ENCODE measurements at places on chromosomes 12 and 14. TPM values are rescaled to one million over a fixed set of nuclear protein-coding genes. Genes with fewer than 3 reads are reported as not detected.

GRCh38 chr14:68482772-68483395, 310.0 kb downstream of the ZFP36L1 start:
- H3K27ac ChIP-seq: no peak overlapping the region
- peaks cover 2% of the 10 kb centered on the region for H3K4me1 ChIP-seq
- no peaks in the 10 kb centered on the region for H3K36me3 ChIP-seq
- DNase-seq: no peak
- no peaks in the 10 kb centered on the region for H3K27me3 ChIP-seq
- no peak overlapping the region for H3K4me3 ChIP-seq

DNA sequence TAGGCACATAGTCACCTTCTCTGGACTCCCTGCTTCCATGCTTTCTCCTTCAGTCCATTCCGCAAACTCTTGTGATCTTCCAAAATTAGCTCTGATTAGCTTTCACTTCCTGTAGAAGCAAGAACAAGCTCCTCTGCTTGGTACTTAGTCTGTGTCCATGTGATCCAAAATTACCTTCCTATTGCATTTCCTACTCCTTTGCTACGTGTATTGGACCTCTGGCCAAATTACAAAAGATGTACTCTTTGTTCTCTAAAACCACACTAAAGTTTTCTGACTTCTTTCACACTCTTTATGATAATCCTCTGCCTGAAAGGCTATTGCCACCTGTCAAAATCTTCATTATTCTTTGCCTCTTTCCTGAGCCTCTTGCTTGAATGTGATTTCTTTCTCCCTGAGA, 786 bp upstream of the TSFM start:
- peak; percentile 2 for DNase-seq
- H3K4me1 ChIP-seq: peaks cover 37% of the 10 kb centered on the region
- H3K27me3 ChIP-seq: no peaks in the 10 kb centered on the region
- peak overlapping the region; percentile 81 for H3K27ac ChIP-seq

GRCh38 chr12:131049549-131050339, 96.0 kb downstream of the ADGRD1 start:
- no peaks in the 10 kb centered on the region for H3K4me1 ChIP-seq
- H3K36me3 ChIP-seq: no peaks in the 10 kb centered on the region
- H3K4me3 ChIP-seq: no peak overlapping the region
- no peaks in the 10 kb centered on the region for H3K27me3 ChIP-seq
- peak; percentile 28 for DNase-seq
- H3K27ac ChIP-seq: no peak overlapping the region

- H3K4me1 ChIP-seq: peaks cover 60% of the 10 kb centered on the region
- peak; percentile 86 for DNase-seq
- H3K27me3 ChIP-seq: no peaks in the 10 kb centered on the region
- no peak overlapping the region for H3K4me3 ChIP-seq
- H3K36me3 ChIP-seq: no peaks in the 10 kb centered on the region
These were observed 454.1 kb downstream of the PCNX1 start for GRCh38 chr14:71361336-71361735.

DNA sequence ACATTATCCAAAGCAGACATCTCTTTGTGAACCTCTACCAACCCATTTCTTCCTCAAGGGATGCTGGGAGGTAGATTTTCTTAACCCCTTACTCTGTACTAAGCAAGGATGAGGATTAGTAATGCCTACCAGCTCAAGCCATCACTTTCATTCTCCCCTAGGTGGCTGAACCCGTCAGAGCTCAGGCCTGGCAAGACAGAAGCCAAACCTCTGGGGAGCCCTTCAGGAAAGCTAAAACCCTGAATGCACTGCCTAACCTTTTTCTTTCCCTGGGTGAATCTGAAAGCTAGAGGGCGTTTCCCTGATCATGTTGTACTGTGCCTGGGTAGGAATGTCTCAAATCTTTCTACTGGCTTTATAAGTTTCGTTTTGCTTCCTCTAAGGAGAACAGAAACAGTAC, 617.3 kb downstream of the RPL10L start:
- no peaks in the 10 kb centered on the region for H3K4me1 ChIP-seq
- H3K27ac ChIP-seq: no peak overlapping the region
- no peak for DNase-seq
- H3K36me3 ChIP-seq: no peaks in the 10 kb centered on the region

DNA sequence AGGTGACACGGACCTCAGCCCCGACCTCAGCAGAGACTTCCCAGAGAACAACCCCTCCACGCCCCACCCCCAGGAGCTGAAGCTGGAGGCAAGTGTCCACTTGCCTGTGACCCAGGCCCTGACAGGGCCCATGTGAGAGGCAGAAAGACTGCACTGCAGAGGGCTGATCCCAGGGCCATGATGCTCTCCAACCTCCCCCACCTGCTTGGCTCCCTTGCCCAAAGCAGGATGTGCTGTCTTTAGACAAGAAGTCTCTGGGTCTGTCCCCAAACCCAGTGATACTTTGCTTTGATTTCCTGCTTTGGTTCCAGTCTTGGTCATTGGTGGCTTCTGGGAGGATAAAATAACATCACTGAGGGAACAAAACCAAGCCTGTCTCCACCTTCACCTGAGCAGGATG, 59.4 kb downstream of the BCL11B start:
- no peaks in the 10 kb centered on the region for H3K36me3 ChIP-seq
- H3K27ac ChIP-seq: no peak overlapping the region
- H3K4me1 ChIP-seq: no peaks in the 10 kb centered on the region
- no peak for DNase-seq
- no peak overlapping the region for H3K4me3 ChIP-seq

DNA sequence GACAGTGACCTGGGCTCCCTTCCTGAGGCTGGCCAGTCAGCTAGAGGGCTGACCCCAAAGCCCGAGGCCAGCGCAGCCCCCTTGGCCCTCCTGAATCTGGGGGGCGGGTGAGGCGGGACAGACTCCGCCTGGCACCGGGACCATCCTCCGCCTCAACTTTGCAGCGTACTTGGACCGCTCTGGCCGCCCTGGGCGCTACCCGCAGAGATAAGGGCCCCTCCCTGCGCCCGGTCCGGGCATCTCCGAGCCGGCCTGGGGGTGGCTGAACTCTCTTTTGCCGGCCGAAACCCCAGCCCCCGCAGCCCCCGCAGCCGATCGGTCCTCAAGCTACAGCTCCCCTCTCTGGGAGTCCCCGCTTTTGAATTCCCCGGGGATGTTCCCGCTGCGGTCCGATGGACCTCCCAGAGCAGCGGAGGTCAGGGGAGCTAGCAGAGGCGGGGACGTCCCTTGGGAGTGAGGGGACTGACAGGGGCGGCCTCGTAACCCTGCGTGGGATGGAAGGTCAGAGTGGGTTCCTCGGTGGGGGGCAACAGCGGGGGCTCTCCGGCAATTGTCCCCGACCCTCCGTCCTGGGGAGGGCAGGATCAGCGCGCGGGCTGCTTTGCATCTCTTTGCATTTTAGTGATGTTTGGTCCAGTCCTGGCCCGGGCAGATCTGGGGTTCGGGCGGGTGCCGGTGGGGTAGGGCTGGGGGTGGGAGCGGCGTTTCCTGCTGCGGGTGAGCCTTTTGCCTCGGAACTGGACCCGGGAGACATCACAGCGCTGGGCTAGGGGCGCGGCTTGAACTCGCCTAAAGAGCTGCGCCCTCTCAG, at the start of gene CRIP1:
Gene CRIP1 (plus strand): TSS at position 724 of the 811 bp plus-strand sequence. CDS start 374 bp downstream, outside the sequence.
- peak within 1 kb of the TSS; percentile 79 for H3K27ac ChIP-seq
- DNase-seq: no peak
- H3K4me1 ChIP-seq: peaks cover 69% of the 10 kb centered on the region
- H3K36me3 ChIP-seq: peaks cover 3% of the 10 kb centered on the region
- peak within 1 kb of the TSS; percentile 58 for H3K4me3 ChIP-seq

GRCh38 chr14:41868396-41868795, 261.7 kb downstream of the LRFN5 start:
- H3K4me1 ChIP-seq: no peaks in the 10 kb centered on the region
- no peak overlapping the region for H3K4me3 ChIP-seq
- no peak overlapping the region for H3K27ac ChIP-seq
- H3K36me3 ChIP-seq: no peaks in the 10 kb centered on the region

UBE3B gene
- 18.2 TPM for polyA plus RNA-seq

DNA sequence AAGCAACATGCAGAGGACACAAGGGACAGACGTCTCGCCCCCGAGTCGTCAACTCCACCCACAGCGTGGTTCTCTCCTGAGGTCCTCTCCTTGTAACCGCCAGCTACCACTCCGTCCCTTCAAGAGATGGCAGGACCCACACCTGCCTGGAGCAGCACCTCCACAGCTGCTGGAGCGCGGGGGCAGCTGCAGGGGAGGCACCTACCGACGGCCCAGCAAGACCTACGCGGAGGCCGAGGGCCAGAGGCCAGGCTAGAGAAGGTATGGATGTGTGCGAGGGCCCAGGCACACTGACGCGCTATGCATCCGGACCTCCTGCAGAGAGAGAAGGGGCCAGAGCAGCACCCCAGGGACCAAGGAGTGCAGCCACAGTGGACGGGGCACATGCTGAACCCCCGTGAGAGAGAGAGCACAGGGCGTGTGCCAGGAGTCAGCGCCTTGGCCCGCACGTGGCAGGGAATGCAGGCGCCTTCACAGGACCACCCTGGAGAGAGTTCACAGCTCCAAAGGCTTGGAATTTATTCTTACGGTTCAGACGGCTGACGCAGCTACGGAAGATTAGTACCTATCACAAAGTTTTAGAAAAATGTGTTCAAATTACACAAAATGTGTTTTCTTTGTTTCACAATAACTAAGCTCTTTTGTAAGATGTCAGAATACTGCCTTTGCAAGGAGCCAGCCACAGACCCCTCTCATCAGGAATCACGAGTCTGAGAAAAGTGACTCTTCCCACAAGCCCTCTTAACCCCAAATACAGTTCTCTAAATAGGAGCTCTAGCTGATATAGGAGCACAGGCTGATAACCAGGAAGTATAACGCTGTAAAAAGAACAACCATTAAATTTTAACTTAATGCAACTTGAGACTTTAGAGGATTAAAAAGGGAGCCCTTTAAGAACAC, 36.8 kb downstream of the CDC42BPB start:
- H3K27me3 ChIP-seq: no peaks in the 10 kb centered on the region
- H3K4me1 ChIP-seq: peaks cover 6% of the 10 kb centered on the region
- no peak overlapping the region for H3K27ac ChIP-seq
- no peak overlapping the region for H3K4me3 ChIP-seq
- no peaks in the 10 kb centered on the region for H3K36me3 ChIP-seq

CDKN3 gene
- polyA plus RNA-seq: 1.8 TPM

DNA sequence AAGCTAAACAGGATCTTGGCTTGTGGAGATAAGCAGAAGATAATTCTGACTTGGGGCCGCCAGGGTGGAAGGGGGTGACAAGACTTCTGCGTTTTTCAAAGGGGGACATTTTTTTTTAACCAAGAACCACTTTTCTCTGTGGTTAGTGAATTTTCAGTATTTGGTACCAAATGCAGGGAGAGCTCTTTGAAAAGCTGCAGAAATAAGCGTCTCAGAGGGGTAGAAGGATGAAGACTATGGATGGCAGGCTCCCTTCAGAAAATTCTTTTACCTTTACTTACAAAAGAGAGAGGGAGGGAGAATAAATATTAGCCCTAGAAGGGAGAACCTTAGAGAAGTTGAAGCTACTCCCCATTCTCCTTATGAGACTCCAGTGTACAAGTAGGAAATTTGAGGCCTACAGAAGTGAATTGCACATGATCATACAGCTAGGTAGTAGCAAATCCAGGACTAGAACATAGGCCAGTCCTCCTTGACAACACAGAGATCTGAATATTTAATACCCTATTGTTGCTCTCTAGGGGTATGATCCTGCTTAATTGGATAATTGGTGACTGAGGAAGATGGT, 840 bp downstream of the MRPL52 start:
- peak overlapping the region; percentile 93 for H3K4me3 ChIP-seq
- DNase-seq: no peak
- H3K27me3 ChIP-seq: no peaks in the 10 kb centered on the region

- no peak for DNase-seq
- H3K36me3 ChIP-seq: no peaks in the 10 kb centered on the region
- no peaks in the 10 kb centered on the region for H3K4me1 ChIP-seq
- H3K27ac ChIP-seq: no peak overlapping the region
These were observed 98.4 kb downstream of the C12orf75 start for GRCh38 chr12:105428793-105429395.

GPHN gene
- polyA plus RNA-seq: 1.9 TPM

GPHB5 gene
- not detected for polyA plus RNA-seq

DNA sequence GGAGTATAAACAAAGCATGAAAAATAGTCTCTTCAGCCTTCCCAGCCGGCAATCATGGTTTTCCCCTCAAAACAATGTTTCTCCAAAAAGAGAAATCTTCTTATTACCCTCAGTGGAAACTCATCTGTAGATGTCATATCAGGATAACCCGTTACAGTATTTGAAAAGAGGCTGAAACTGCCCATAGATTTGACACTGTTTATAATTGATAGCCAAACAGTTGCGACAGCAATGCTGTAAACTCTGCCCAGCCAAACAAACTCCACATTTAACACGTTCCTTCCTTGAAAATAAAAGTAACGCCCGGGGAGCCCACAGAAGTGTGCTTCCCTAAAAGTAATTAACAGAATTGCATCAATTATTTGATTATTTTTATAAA, 201.3 kb upstream of the FOXN3 start:
- no peaks in the 10 kb centered on the region for H3K36me3 ChIP-seq
- peak overlapping the region; percentile 58 for H3K27ac ChIP-seq
- peak; percentile 30 for DNase-seq
- peak overlapping the region; percentile 96 for H3K4me3 ChIP-seq
- H3K4me1 ChIP-seq: peaks cover 29% of the 10 kb centered on the region

- H3K27me3 ChIP-seq: no peaks in the 10 kb centered on the region
- no peak overlapping the region for H3K4me3 ChIP-seq
- peaks cover 23% of the 10 kb centered on the region for H3K4me1 ChIP-seq
- no peak for DNase-seq
These were observed 5.9 kb downstream of the GNPTAB start for GRCh38 chr12:101824831-101825230.

GALNT6 gene
- polyA plus RNA-seq: 12.2 TPM
